Activated T-cell treated with anti-CD3 and anti-CD28 coated beads for 48 hours (primary cell): ENCODE measurements at places on chromosomes 7 and 10.

DNA sequence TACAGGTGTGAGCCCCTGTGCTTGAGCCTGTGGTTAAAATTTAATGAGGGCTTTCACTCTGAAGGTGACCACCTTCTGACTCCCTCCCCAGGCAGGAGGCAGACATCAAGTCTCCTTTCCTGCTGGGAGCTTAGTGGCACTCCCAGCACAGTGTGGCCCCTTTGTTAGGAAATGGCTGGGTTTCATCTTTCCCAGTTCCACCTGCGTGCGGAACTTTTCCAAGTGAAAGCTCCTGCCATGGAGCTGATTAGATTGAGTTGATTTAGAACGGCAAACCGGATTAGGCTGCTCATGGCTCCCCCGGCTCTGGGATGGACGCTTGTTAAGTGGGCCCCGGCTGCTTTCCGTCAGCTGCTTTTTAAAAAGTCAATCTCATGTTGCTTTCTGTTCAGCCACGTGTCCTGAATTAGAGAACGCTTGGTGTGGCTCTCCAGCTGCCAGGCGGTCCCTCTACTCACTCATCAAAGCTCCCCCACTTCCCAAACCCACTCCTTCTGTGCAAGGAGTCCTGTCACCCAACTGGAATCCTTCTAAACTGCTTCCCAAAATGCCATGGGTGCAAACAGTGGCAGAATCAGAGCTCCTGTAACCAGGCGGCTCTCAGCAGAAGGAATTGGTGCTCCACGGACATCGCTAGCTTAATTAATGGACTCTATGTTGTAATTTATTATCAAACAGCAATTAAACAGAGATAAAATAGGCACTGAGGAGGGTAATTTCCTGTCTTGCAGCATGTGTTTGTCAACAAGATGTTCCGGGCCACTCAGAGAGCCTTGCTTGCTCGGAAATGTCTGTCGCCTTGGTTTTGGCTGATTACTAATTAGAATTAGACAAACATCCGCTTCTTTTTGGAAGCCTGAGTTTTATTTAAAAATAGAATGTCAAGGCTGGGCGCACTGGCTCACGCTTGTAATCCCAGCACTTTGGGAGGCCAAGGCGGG, 551.2 kb downstream of the GALNT17 start:
- no peak for DNase-seq

- DNase-seq = no peak
These were observed 16.0 kb downstream of the ADCYAP1R1 start for GRCh38 chr7:31068006-31068675.

DNA sequence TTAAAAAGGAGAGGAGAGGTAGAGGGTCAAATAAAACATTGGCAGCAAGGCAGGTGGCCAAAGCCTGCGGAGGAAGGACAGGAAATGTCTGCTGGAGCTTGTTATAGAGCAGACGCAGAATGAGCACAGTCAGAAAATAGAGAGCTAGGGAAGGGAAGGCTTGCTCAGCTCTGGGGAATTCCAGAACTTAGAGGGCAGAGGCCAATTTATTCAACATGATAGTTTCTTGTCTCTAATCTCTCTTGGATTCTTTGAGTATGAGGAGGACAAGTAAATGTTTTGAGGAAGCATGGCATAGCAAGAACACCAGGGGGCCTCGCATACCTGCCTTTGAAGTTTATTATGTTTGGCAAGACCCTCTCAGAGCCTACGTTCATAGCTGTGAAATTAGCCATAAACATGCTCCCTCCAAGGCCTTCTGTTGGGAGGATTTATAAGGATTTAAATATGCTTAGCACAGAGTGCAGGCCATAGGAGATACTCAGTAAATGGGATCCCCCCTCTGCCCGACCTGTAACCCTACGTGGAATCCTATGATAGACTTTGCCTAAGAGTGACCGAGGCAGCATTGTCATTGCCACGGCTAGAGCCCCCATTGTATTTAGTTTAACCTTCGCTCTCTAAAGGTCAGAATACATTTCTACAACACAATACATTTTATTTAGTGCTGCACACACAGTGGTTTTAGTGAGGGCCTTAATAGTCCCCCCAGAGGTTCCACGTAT, 293.9 kb downstream of the CCDC3 start:
- no peak for DNase-seq

DNA sequence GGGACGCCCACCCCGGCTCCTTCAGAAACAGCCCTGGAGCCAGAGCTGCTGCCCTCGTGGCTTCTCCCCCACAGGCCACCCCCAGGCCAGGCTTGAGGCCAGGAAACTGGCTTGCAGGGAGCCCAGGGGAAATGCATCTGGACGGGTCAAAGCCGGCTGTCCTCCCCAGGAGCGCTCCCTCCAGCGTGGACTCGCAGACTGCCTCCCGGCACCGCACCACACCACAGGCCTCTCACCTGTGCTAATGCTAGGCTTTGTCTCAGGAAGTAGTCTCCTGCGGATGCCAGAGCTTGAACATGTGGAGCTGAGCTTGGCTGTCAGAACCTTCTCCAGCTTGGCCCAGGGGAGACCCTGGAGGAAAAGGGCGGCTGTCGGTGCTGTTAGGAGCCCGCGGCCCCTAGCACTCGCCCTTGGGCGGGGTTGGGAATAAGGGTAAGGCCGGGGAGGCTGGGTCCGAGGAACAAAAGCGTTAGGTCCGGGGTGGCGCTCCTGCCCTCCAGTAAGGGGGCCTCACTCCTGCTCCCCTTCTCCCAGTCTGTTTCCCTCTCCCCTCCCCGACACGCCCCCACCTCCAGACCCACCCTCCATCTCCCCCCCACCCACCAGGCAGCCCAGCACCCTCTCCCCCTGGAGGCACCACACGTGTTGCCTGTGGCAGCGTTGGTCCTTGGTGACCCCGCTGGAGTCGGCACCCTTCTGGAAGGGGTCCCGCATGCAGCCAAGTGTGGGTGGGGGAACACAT, 21.6 kb upstream of the DRGX start:
- no peak for DNase-seq

GRCh38 chr7:114842551-114843065, 79.3 kb upstream of the MDFIC start:
- no peak for DNase-seq

GRCh38 chr7:129853661-129854268, 99.0 kb downstream of the UBE2H start:
- no peak for DNase-seq

GRCh38 chr7:474605-475424, 44.8 kb downstream of the PDGFA start:
- no peak for DNase-seq

DNA sequence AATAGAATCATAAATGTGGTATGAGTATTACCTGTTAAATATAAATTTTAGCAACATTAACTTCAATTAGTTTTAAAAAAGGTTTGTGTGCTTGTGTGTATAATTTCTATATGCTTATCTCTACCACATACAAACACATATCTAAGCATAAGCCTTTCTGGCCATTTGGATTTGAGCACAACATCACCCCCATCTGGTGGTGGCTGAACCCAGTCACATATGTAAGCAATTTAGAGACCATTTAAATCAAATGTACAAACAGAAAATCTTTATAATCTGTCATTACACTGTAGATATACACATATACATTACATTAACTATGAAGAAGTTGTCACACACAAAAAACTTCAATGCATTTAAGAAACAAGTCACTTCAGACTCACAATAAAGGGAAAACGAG, 31.7 kb downstream of the GPR22 start:
- no peak for DNase-seq

DNA sequence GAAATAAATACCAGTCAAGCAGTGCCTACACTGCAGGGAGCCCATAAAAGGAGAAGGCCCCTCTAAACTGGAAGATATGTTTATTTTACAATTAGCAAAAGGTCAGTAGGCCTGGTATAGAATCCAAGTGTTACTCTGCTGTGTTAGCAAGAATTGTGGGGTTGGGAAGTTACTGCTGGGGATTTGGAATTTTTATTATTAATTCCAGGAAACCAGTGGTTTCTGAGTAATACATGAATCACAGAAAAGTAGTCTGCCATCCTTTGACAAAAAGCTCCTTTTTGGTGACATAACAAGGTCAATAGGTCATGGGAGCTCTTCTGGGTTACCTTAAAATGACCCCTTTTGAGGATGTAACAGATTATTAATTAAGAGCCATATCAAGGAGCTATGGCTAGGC, 67.4 kb downstream of the ZNF92 start:
- DNase-seq = no peak

DNA sequence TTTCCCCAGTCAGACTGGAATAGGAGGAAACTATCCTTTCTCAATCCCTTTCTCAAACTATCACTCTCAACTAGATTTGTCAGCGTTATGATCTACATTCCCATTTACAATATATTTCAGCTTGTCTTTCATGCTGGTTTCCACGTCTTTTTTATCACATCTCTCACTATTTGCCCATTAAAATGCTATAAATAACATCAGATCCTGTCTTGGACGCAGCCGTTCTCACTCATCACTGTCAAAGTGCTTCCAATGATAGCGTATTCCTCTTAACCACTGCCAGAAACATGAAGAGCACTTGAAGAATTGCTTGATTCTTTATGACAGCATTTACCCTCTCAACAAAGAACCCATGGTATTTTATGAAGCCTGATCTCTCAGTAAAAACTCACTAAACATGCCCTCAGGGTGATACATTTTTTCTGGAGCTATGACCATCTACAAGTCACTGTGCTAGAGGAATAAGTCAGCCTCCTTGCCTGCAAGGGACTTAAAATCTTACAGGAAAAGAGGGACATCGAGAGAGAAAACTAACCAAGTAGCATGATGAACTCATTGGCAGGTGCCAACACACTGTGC, 205.6 kb upstream of the PFKP start:
- no peak for DNase-seq

- no peak for DNase-seq
These were observed 293.7 kb downstream of the BBS9 start for GRCh38 chr7:33422825-33423645.

- DNase-seq = no peak
These were observed 765.6 kb upstream of the GHITM start for GRCh38 chr10:83373671-83374070.

GRCh38 chr7:40301486-40302068, 166.8 kb downstream of the SUGCT start:
- DNase-seq = no peak

GRCh38 chr10:85789982-85790789, 576.4 kb downstream of the GRID1 start:
- no peak for DNase-seq

GRCh38 chr10:103067484-103067883, 125.6 kb downstream of the NT5C2 start:
- DNase-seq = no peak

- no peak for DNase-seq
These were observed 48.3 kb upstream of the PITRM1 start for GRCh38 chr10:3220853-3221252.

DNA sequence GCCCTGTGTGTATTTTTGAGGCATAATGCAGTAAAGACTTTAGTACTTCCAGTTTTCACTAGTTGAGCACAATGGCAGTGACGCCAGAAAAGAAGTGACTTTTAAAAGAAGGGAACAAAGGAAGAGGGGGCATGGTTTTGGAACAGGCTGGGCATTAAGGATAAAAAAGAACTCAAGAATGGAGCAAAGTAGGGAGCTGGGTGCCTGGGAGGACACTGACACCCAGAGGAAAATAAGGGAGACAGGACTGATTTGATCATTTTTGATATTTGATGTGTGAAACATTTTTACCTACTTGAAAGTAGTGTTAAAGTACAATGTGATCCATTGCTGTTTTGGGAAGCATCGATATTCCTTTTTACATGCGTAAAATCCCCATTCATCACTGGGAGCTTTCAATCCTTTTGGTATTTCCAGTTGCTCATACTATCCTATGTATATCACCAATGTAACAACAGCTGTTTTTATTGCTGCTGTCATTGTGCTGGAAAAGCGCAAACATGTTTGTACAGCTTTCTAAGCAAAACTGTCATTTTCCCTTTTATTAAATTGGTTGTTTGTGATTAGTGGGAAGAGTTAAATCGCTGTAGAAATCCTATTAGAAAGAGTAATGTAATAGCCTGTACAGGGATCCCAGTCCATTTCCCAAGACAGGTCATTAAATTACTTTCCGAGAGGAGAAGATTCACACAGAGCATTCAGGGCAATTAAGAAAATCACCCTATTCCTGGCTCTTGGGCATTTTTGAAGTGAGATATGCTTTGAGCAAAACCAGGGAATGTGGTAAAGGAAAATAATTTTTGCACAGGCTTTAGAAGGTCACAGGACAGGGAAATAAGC, 85.2 kb downstream of the ADAM12 start:
- no peak for DNase-seq

DNA sequence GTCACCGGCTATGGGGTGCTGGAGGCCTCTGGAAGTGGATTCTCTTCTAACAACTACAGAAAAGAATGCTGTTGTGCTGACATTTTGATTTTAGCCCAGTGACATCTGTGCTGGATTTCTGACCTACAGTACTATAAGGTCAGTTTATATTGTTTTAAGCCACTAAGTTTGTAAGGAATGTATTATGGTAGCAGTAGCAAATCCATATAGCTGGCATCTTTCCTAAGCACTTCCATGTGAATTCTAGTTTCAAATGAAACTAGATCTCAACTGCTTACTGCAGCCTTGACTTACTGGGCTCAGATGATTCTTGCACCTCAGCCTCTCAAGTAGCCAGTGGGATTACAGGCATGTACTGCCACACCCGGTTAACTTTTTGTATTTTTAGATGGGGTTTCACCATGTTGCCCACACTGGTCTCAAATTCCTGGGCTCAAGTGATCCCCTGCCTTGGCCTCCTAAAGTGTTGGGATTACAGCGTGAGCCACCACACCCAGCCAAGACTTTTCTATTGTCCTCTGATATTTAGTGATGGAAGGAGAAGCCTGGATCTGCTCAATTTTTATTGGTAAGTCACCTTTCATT, 414.0 kb downstream of the PHTF2 start:
- no peak for DNase-seq

GRCh38 chr10:120961795-120962755, 110.9 kb downstream of the WDR11 start:
- no peak for DNase-seq

DNA sequence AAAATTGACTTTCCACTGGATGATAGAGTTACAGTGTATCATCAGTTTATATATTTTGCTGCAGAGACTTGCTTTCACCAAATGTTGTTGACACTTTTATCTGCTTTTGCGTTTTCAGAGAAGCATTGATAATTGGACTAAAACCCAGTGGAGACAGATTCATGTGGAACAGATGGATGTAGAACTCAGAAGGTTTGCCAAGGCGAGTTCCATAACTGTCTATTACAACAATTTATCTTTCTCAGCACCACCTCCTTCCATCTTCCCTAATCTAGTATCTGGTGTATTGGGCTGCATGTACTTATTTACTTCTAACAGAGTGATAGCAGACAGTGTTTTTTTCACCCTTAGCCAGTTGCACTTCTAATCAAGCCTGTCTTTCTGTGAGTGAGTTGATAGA, 73.3 kb downstream of the DNAH11 start:
- no peak for DNase-seq

DNA sequence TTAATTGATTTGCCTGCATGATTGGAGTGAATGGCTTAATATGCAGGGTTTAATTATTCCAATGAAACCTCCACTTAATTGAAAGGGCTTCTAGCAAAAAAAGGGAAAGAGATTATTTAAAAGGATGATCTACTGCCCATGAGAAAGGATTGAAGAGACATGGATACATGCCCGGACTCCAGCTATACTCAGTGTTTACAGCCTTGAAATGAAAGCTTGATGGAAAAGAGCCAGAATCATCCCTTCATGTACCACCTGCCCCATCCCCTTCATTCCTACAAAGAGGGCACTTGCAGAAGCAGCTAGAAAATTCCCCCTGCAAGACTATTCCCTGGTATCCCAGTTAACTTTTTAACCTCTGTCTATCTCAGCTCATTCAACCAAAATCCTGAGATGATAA, 78.4 kb downstream of the CARD11 start:
- DNase-seq = no peak
